ENCODE measurements at places on chromosomes 13 and 19.

- no peak for DNase-seq
Measured at GRCh38 chr13:49629196-49629938, 1.1 kb downstream of the ARL11 start.

DNA sequence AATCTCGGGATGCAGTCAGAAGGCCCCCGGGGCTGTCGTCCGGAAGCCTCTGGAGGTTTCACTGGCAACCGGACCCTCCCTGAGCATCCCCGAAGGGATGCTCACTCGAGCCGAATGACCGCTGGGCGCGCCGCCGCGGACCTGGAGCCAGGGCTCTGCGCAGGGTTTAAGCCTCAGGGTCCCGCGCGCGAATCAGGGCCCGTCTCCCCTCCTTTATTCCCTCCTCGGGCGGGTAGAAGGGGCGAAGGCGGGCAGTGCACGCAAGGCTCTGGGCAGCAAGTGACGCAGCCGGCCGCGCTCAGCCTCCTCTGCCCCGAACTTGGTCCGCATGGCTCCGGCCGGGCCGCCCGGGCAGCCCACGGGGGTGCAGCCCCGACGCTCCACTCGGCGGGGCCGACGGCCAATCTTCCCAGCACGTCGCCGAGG is 572 bp downstream of the SHISA2 start:
- no peak for DNase-seq

DNA sequence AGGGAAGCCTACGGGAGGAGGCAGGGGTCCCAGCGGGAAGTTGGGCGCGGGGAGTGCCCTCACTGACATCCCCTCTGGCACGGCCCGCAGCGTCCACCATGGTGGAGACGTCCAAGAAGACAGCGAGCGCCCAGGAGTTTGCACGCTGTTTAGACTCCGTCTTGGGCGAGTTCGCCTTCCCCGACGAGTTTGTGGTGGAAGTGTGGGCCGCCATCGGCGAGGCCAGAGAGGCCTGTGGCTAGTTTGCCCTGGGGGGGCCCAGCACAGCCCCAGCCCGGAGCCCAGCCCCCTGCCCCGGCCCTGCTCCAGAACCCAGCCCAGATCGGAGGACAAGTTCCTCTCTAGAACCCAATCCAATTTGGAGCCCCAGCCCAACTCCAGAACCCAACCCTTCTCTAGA is 4.7 kb downstream of the GIPC3 start:
- no peak for DNase-seq

DNA sequence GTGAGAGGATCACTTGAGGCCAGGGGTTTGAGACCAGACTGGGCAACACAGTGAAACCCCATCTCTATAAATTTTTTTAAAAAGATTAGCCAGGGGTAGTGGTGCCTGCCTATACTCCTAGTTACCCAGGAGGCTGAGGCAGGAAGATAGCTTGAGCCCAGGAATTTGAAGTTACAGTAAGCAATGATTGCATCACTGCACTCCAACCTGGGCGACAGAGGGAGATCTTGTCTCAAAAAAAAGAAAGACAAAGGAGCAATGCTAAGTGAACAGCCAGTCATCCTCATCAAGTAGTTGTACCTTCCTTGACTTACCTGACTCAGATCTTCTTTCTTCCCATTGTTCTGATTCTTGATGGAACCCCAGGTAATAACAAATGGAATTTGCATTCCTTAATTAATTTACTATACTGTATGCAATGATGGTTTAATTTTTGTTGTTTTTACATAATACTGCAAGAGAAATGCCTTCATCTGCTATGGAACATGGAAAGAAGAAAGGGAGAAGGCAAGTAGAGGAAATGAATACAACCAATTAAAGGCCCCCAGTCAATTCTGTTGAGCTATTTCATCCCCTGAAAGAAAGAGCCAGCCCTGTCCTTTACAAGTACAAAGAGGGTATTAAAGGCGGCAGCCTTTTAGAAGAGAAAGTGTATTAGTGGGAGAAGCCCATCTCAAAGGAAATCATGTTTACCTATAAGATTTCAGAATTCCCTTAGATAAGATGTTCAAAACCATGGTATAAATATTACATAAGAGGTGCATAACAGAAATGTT is 316.7 kb downstream of the DIAPH3 start:
- no peak for DNase-seq

DNA sequence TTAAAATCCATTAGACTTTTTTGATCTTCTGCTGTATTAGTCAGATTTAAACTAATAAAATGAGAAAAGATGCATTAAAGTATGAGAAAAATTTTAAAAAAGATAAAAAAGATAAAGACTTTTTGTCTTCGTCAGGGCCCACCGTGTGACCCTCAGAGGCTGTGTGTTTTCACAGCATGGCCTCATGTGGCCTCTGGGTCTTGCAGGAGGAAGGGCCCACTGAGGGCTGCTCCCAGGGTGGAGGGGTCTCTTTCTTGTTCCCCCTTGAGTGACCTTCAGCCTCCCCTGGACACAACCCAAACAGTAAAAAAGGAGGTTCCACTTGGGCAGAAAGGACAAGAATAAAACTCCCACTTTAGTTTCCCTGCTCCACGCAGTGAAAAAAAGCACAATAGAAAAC is 57.1 kb upstream of the RANBP3 start:
- DNase-seq, result no peak

- peak; percentile 76 for DNase-seq
Measured at GRCh38 chr13:85236413-85236812, 562.8 kb downstream of the SLITRK6 start.

DNA sequence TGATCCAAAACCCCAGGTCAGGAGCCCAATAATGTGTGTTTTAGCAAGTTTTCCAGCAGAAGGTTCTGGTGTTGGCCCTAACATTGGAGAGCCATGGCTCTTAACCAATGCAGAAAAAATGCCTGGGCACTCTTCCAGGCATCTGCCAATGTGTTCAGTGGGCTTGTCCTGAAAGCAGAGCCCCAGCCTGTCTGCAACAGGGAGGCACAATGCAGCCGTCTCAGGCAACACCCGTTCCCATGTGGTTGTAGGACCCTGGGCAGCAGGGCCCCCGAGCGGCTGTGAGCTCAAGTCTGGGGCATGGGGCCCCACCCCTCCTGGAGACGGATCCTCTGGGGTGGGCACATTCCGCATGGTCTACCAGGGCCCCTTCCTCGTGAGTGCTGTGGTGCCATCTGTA is 58.1 kb upstream of the SIAH3 start:
- DNase-seq, result peak; percentile 11

DNA sequence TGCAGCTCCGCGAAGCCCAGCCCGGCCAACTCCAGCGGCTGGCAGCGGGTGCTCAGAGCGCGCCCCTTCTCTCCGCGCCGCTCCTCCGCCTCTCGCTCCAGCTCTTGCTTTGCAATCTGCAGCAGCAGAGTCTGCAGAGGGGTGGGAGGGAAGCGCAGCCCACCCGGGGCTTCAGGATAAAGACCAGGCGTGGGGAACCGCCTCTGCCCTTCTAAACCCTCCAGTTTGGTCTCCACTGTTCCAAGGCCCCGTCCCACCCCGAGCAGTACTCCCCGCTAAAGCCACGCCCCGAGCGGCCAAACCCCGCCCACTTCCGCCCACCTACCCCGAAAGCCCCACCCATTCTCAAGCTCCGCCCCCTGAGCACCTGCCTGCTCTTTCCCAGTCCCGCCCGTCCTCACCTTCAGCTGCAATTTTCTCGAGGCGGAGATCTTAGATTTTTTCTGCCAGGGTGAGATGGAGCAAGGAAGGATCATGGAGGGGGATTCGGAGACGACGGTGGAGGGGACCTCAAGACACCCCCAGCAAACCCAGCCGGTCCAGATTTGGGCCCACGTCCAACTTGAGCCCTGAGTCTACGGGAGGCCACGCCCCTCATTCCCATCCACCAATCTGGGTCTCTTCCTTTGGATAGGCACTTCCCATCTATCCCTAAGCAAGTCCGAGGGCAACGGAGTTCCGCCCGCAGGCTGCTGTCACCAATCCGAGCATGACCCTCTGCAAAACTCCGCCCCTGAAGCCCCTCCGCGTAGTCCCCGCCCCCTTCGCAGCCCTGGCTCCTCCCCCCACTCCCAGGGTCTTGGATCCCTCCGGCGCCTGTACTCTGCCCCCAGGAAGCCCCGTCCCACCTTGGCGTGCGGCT is 1.1 kb downstream of the TNNI3 start:
- peak; percentile 29 for DNase-seq

DNA sequence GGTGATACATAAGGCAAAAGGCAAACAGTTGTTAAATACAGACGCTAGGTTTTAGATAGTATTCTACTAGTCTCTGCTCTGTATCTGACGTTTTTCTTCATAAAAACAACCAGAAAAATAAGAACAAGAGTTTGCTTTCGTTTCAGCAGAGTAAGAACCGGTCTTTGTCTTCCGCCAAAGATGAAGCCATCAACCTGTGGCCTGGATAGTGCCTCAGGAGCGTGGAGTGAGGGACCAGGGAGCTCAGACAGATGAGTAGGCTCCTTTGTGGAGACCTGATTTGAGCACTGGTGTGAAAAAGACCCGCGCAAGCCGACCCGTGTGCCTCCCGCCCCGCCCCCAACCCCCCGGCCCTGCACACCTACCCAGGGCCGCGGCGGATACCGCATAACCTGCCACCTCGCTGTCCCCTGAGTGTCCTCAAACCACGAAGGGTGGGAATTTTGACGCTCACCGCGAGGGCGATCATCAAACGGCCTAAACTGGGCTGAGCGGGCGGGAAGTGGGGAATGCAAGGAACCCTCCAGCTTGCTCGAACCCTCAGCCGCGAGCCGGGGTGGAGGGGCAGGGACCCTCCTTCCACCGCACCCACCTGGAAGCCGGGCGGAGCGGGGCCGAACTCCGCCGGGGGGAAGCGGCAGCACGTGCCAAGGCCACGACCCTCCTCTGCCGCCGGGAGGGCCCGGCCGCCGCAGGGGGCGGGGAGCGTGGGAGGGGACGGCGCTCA is 866 bp upstream of the LMO7 start:
- DNase-seq, result no peak

Data from fibroblast of upper back skin (primary cell).